Hindlimb muscle (tissue), 1 donor: ENCODE measurements at places on chromosomes 1 and 21.

- peak; percentile 19 for DNase-seq
These were observed 440.9 kb upstream of the ZRANB2 start for GRCh38 chr1:71521655-71522264.

DNA sequence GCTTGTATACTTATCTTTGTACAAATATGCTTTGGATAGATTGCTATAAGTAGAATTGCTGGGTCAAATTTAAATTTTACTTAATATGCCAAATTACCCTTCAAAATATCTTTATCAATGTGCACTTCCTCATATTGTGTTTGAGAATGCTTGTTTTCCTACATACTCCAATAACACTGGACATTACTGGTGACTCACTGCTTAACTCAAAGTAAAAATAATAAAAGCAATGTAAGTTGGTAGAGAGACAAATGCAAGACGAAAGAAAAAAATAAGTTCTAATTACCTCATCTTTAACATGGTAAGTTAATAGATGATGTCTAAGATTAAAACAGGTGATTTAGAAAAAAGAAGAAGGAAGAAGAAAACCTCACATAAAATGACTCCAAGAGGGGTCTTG, 7.9 kb upstream of the SH3GLB1 start:
- no peak for DNase-seq

DNA sequence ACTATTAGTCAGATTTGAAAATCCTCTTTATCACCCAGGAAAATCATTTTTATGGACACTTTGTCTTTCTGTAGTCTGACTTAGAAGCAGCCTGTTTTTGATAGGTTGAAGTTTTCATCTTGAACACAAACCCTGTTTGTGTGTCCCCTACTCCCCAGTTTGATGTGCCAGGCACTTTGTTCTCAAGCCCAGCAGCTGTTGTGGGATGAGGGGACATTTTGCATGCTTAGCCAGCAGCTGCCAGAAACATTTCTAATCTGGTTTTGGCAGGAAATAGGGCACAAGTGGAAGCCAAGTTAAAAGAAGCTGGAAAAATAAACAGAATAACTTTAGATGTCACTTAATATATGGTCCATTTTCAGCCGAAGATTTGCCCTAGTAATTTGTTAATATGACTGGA, 29.9 kb downstream of the ACTN2 start:
- DNase-seq, result peak; percentile 44

- peak; percentile 54 for DNase-seq
These were observed 13.9 kb upstream of the CAMK1G start for GRCh38 chr1:209569455-209570207.

DNA sequence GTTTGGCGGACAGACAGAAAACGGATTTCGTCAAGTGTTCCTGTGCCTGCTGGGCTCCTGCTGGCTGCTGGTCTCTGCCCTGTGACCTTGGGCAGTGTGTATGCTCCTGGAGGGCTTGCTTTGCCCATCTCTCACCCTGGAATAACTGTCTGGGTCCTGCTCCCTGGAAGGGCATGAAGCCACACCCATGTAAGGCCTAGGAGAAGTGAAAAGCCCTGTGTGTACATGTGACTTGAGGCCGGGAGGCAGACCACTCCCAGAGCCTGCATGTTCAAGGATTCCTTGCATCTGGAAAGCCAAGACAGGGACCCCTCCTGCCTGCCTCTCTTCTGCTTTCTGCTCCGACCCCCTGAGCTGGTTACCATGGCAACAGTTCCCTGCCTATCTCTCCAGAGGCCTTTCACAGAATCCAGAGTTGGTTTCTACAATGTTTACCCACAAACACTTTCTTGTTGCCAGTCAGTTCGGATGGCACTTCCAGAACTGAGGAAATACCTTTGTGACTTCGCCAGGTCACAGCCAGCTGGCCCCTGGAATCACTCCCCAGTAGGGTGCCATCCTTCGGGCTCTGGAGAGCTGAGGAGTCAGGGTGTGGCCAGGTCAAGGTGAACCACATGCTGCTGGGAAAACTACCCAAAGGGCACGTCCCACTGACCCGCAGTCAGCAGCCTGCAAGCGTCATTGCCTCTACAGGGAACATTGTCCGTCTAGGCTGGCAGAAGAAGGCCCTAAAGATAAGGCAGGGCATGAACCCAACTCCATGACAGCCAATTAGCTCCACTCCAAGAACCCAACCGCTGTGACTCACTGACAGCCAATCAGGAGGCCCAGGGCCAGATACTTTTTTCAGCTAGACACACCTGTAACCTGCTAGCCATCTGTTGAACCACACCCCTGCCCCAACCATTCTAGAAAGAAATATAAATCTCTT, 14.7 kb upstream of the GPR37L1 start:
- no peak for DNase-seq

DNA sequence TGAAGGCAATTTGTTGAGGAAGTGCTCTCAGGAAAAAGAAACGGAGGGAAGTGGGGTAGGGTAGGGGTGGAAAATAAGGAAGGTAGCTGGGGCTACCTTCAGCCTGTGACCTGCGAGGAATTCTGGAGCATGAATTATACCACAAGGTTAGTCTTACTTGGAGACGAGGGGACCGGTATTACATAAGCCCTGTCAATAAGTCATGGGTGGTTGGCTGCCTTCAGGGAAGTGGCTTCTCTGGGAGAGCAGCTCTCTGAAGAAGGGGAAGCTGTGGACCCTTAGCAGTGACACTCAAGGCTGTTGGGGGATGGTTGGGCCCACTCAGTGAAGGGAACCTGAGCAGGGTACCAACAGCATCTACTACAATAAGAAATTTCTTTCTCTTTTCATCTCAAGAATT, 111.3 kb downstream of the TNFSF18 start:
- DNase-seq, result no peak

GRCh38 chr21:45535341-45536081, 6.7 kb downstream of the SLC19A1 start:
- no peak for DNase-seq

- no peak for DNase-seq
These were observed 88.1 kb downstream of the COP1 start for GRCh38 chr1:176118985-176119384.

DNA sequence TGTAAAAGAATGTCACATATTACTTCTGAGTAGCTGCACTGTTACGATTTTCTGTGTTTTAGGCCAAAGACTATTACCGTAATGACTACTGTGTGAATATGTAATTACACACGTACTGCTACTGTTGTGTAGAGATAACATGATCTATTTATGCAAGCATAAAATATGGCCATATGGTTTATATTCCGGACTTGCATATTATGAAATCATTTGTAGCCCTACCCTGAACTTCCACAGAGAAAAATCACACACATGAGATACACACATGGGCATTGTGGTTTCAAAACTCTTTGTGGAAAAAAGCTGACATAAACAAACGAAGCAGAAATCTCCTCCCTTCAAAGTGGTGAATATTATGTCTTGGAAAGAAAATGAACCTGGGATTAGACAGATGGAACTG, 373.0 kb upstream of the ADAMTS5 start:
- DNase-seq, result no peak

DNA sequence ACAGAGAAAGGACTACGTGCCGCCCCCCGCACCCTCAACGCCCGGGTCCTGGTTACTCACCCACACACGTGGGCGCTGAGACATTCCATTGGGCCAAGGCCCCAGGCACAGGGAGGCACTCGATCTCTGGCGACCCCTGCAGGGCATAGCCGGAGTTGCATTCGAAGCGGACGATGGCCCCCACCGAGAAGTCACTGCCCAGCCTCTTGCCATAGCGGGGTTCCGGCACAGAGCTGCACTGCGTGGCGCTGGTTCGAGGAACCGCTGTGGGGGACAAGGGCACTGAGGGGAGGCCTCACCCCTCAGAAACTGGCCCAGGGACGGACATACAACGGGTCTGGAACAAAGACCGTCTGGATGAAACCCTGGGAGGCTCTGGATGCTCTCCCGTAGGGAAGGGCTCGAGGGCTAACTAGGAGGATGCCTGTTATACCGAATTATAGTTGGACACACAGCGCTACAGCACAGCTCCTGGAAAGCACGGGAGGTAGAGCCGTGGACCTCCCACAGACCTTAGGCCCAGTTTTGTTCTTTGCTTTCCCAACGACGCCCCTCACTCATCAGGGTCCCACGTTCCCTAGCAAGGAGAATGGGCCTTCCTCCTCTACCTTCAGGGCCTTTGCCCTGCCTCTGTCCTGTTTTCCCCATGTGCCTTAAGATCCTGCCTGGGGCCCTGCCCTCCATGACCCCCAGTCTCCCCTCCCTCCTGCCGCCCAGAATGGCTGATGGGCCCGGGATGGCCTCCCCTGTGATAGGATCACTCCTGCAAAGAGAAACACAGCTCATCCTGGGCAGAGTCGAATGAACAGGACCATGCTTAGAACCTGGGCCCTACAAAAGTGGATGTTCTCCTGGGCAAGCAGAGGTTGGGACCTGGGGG, 152.8 kb downstream of the ZSCAN20 start:
- no peak for DNase-seq

- no peak for DNase-seq
These were observed 73.8 kb upstream of the SSX2IP start for GRCh38 chr1:84763912-84764680.

DNA sequence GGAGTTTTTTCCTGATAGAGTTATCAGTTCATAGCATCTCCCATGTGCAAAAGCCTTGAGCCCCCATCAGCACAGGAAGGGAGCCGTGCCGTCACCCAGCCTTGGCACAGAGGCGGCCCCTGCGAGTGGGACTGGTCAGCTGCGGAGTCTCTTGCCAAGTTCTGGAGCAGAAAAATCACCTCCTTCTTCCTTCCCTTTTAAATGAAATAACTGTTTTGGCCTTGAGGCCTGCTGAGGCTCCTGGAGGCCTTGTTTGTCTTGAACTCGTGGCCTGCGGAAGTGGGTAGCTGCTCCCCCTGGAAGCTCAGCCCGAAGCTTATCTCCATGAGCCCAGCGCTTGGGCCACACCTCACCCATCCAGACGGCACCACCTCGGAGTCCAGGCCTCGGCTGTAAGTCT, 145.7 kb upstream of the TMEM51 start:
- no peak for DNase-seq

- no peak for DNase-seq
These were observed 118.7 kb upstream of the WNT4 start for GRCh38 chr1:22261580-22261979.
